Glutamatergic neuron (in vitro differentiated cells): ENCODE measurements at places on chromosomes 2 and 18. TPM values are rescaled to one million over a fixed set of nuclear protein-coding genes. Genes with fewer than 3 reads are reported as not detected.

Gene VAMP8
- total RNA-seq, result 0.78 TPM

DNA sequence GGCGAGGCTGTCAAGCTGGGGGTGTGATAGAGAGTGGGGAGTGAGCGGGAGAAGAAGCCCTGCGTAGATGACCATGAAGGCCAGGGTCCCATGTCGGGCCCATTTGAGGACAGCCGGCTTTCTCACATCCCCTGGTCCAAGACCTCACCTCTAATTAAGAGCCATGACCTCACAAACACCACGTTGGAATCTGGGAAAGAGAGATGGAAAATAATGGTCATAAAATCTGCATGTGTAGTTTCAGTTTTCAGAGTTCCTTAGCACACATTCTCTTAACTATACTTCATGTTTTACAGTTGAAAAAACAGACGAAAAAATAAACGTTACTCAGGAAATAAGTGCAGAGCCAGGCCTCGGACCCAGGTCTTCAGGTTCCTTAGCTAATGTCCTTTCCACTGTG, 244.8 kb upstream of the SIX2 start:
- peaks cover 35% of the 10 kb centered on the region for H3K4me1 ChIP-seq
- no peak overlapping the region for H3K4me3 ChIP-seq
- H3K36me3 ChIP-seq, result peaks cover 5% of the 10 kb centered on the region

- peak overlapping the region; percentile 100 for H3K4me3 ChIP-seq
- peak overlapping the region; percentile 100 for H3K27ac ChIP-seq
- no peak for DNase-seq
Observed at GRCh38 chr2:44360749-44361329, 455 bp downstream of the PREPL start.

DNA sequence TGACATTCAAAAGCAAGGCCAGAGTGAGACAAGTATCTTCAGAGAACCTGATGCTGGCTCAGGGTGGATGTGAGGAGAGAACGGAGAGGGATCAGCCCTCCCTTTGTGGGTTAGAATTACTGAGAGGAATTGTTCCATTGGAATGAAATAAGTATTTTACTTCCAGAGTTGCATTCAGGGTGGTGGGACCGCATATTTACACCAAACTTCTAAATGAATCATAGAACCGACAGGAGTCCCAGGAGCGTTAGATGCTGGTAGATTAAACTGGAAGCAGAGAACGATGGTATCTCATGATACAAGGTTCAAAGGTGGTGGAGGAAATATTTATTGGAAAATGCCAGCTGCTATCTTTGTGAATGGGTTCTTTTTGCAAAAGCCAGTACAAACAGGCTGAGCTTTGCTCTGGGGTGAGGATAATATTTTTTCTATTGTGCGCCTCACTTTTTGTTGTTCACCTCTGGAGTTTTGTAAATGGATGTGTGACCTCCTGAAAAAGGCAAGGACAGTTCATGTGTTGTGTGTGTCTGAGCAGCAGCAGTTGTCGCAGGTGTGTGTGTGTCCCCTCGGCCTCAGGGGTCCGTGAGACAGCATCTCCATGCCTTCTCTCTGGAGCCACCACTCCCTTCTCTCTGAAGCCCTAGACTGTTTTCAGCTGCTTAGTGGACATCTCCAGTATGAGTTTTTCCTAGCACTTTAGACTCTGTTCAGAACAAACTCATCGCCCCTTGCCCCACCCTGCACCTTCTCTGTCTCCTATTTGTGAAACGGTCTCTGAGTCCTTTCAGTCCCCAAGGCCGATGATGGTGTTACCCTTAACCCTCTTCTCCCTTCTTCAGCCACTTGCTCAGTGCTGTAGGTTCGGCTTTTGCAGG, 17.8 kb downstream of the MTCL1 start:
- H3K27ac ChIP-seq, result no peak overlapping the region
- H3K4me1 ChIP-seq, result peaks cover 2% of the 10 kb centered on the region
- peaks cover 9% of the 10 kb centered on the region for H3K36me3 ChIP-seq
- DNase-seq, result no peak
- no peak overlapping the region for H3K4me3 ChIP-seq

GRCh38 chr18:74310411-74310810, 5.2 kb upstream of the C18orf63 start:
- no peaks in the 10 kb centered on the region for H3K27me3 ChIP-seq
- no peak for DNase-seq
- peaks cover 10% of the 10 kb centered on the region for H3K36me3 ChIP-seq
- H3K4me3 ChIP-seq, result no peak overlapping the region
- H3K4me1 ChIP-seq, result peaks cover 10% of the 10 kb centered on the region

GRCh38 chr18:26908906-26909305, 43.4 kb upstream of the AQP4 start:
- H3K4me3 ChIP-seq, result no peak overlapping the region
- no peak for DNase-seq
- H3K36me3 ChIP-seq, result peaks cover 7% of the 10 kb centered on the region
- H3K27me3 ChIP-seq, result no peaks in the 10 kb centered on the region

GRCh38 chr2:203650860-203651613, 55.4 kb upstream of the CD28 start:
- no peaks in the 10 kb centered on the region for H3K4me1 ChIP-seq
- H3K36me3 ChIP-seq, result no peaks in the 10 kb centered on the region
- no peak overlapping the region for H3K4me3 ChIP-seq
- no peak for DNase-seq
